Activated CD8-positive, alpha-beta T cell treated with anti-CD3 and anti-CD28 coated beads, Interleukin-2, amount 10 ng/mL, durations not matched to agents 7 days and 5 days (primary cell): ENCODE measurements at places on chromosomes 5 and 9. TPM values are rescaled to one million over a fixed set of nuclear protein-coding genes. Genes with fewer than 3 reads are reported as not detected.
A peak's percentile ranks its signal among the peaks of the same experiment; 100 is the strongest.

The BSPRY gene
- 4.4 TPM for total RNA-seq

The PCDHB9 gene
- total RNA-seq: not detected

The HCN1 gene
- total RNA-seq: not detected

The C9orf153 gene
- total RNA-seq: 0.34 TPM

The GARNL3 gene
- 1.3 TPM for total RNA-seq

DNA sequence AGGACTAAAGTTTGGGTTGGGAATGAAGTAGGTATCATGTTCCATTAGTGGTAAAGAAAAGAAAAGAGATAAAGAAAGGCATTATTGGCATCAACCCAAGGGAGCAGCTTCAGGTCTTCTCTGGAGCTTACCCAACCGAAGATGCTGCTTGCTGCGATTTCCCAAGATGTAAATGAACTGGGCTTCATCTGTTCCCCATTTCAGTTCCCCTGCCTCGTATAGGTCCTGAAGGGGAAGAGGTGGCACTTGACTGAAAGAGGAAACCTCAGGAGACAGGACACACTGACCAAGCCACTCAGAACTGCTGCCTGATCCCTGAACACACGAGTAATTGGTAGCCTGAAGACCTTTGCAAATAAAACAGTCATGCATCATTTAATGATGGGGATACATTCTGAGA lies 24.6 kb downstream of the ANXA6 start:
- peaks cover 87% of the 10 kb centered on the region for H3K36me3 ChIP-seq
- DNase-seq: no peak
- peaks cover 34% of the 10 kb centered on the region for H3K4me1 ChIP-seq
- H3K4me3 ChIP-seq: no peak overlapping the region
- H3K27me3 ChIP-seq: no peaks in the 10 kb centered on the region

DNA sequence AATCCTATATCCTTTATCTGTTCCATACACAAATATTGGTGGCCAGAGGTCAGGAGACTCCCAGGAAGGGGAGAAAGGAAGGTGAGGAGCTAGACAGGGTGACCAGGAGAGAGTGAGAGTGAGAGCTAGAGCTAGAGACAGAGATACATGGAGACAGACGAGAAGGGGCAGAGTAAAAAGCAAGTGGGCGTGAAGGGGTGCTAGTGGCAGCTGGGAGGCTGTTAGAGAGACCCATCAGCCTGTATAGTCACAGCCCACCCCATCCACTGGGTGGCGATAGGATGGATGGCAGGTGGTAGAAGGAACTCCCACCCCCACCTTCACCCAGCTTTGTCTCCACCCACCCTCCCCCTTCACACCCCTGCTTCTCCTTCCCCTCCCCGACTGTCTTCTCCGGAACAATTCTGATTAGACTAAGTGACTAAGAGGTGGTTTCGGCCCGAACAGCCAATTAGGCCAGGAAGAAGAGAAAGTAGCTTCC lies 32.8 kb downstream of the PCDH1 start:
- no peak overlapping the region for H3K27ac ChIP-seq
- peaks cover 20% of the 10 kb centered on the region for H3K4me1 ChIP-seq
- H3K27me3 ChIP-seq: peaks cover 7% of the 10 kb centered on the region
- no peak overlapping the region for H3K4me3 ChIP-seq

DNA sequence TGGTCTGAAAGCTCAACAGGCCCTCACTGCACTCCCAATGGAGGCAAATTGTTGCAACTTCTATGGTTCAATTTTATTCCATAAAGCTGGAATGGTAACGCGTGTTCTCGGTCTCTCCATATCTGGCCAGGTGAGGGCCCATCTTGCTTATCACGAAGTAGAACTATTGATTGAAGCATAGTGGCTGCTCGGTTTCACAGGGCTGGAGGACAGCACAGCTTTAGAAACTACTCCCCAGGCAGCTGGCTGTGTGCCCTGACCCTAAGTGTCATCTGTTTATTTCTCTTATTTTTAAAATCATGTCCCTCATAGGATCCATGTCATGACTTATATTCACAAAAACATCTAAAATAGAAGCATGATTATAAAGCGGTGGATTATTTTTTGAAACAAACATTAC lies 223.4 kb downstream of the NPR3 start:
- no peaks in the 10 kb centered on the region for H3K36me3 ChIP-seq
- no peak overlapping the region for H3K27ac ChIP-seq
- no peak for DNase-seq
- H3K27me3 ChIP-seq: no peaks in the 10 kb centered on the region

- H3K4me3 ChIP-seq: no peak overlapping the region
- no peaks in the 10 kb centered on the region for H3K4me1 ChIP-seq
- peaks cover 5% of the 10 kb centered on the region for H3K27me3 ChIP-seq
- no peaks in the 10 kb centered on the region for H3K36me3 ChIP-seq
These were observed 11.5 kb upstream of the SLC25A48 start for GRCh38 chr5:135822959-135823358.

DNA sequence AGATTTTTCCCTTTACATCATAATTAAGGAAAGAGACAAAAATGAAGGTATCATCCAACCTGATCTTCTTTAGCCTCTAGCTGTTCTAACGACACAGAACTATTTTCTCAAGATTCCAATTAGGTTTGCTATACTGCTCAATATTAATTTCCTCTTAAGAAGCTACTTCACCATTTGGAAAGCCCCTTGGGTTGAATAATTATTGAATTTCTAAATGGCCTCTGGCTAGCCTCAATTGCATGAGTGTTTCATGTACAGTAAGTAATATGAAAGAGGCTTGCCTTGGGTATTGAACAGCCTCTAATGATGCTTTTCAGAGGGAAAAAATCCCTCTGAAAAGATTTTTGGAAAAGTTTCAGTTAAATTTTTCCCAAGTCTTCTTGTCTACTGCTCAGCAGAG lies 3.7 kb upstream of the MOB3B start:
- peaks cover 3% of the 10 kb centered on the region for H3K27me3 ChIP-seq
- no peak for DNase-seq
- no peaks in the 10 kb centered on the region for H3K36me3 ChIP-seq
- peaks cover 9% of the 10 kb centered on the region for H3K4me1 ChIP-seq

DNA sequence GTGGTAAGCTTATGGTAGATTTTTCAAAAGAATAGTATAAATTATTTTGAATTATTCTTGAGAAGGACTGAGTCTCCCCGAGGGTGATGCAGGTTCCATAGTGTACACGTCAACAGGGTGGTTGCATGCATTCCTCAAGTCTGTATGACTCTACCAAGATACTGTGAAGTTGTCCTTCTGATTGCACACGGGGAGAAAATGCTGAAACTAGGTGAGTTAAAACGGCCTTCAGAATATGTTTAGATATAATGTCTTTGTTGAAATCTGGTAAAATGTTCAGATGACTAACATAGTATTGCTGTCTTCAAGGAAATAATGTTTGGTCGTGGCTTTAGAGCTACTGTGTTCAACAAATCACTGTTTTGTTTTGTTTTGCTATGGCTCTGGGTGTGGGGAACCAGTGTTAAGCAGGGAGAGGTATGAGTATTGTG lies 22.4 kb upstream of the TNFAIP8 start:
- H3K4me1 ChIP-seq: peaks cover 86% of the 10 kb centered on the region
- no peaks in the 10 kb centered on the region for H3K27me3 ChIP-seq
- no peak for DNase-seq
- H3K4me3 ChIP-seq: peak overlapping the region; percentile 80
- peak overlapping the region; percentile 93 for H3K27ac ChIP-seq

DNA sequence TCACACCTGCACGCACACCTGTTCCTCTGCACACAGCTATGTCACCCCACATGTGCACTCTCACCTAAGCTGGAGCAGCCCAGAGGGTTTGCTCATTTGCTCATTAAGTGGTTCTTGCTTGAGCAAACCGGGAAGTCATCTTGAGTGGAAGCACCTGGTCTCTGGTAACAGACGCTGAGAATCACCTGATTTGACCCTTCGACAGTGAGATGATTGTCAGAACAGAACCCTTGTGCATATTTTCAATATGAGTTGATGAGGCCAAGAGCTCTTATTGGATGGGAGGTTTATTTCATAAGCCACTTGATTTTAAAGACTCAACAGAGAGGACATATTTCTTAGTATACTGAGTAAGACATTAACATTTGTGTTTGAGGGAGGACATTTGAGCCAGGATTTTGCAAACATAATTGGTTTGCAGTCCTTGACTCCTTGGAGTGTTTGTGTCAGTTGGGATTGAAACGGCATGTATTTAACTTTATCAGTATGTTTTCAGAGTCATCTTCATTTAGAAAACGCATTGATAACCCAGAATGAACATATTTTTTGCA lies 22.1 kb upstream of the LPCAT1 start:
- H3K4me3 ChIP-seq: no peak overlapping the region
- H3K36me3 ChIP-seq: no peaks in the 10 kb centered on the region
- H3K27me3 ChIP-seq: peaks cover 2% of the 10 kb centered on the region
- no peak overlapping the region for H3K27ac ChIP-seq
- no peaks in the 10 kb centered on the region for H3K4me1 ChIP-seq
- DNase-seq: no peak

DNA sequence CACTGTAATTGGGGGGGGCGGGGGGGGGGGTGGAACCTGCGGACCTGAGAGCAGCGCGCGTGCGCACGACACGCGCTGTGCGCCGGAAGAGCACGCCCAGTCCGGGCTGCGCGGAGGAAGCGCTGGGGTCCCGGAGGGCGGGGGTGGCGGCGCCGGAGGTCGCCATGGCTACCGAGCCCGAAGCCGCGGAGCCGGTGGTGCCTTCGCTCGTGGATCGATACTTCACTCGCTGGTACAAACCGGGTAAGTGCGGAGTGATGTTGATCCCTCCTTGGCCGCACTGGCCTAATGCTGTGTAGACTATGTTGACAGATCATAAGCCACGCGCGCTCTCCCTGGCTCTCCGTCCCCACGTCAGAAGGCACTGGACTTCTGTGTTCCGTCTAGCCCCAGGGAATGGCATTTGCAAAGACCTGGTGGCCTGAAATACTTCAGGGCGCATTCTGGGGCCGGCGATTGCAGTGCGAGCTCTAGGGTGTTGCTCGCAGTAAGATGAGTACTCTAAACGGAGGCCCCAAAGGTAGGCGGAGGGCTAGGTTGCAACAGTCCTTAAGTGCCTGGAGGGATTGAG lies at the start of gene ABITRAM:
Gene ABITRAM, plus strand, starts transcription at position 78 of the 571 bp plus-strand sequence. Its CDS starts 87 bp downstream, at position 165.
- no peaks in the 10 kb centered on the region for H3K27me3 ChIP-seq
- peak within 1 kb of the TSS; percentile 98 for H3K4me3 ChIP-seq
- peak; percentile 81 for DNase-seq

DNA sequence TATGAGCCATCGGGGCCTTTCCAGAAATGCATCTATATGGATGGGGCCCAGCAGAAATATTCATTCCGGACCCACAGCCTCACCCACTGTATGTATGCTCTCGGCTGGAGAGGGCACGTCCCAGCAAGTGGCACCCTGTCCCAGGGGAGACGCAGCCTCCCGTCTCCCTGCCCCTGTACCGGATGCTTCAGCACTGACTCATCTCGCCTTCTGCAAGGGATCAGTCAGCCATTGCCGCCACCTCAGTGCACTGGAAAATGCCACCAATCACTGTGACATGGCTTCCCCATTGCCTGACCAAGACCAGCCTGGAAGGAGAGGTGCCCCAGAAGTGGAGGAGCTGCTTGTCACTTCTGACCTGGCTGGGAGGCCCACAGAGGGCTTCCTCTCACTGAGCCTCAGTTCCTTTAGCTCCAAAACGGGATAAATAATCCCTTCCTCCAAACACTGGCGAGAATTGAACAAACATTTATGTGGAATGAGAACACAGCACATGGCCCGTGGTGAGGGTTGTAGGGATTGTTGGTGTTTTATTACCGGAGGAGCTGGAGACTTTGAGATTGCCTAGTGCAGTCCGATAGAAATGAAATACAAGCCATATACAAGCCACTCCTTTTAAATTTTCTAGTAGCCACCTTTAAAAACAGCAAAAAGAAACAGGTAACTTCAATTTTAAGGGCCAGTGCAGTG lies 43.9 kb upstream of the ORM1 start:
- H3K4me3 ChIP-seq: no peak overlapping the region
- H3K27me3 ChIP-seq: no peaks in the 10 kb centered on the region
- no peak for DNase-seq
- no peaks in the 10 kb centered on the region for H3K36me3 ChIP-seq

GRCh38 chr9:113622600-113623400 lies 159.3 kb downstream of the RGS3 start:
- H3K4me3 ChIP-seq: no peak overlapping the region
- H3K4me1 ChIP-seq: peaks cover 7% of the 10 kb centered on the region
- H3K36me3 ChIP-seq: no peaks in the 10 kb centered on the region
- no peaks in the 10 kb centered on the region for H3K27me3 ChIP-seq
- DNase-seq: no peak

GRCh38 chr5:31427724-31428309 lies 104.1 kb downstream of the DROSHA start:
- no peaks in the 10 kb centered on the region for H3K27me3 ChIP-seq
- no peak overlapping the region for H3K4me3 ChIP-seq
- DNase-seq: no peak
- peaks cover 42% of the 10 kb centered on the region for H3K36me3 ChIP-seq
- H3K27ac ChIP-seq: no peak overlapping the region

DNA sequence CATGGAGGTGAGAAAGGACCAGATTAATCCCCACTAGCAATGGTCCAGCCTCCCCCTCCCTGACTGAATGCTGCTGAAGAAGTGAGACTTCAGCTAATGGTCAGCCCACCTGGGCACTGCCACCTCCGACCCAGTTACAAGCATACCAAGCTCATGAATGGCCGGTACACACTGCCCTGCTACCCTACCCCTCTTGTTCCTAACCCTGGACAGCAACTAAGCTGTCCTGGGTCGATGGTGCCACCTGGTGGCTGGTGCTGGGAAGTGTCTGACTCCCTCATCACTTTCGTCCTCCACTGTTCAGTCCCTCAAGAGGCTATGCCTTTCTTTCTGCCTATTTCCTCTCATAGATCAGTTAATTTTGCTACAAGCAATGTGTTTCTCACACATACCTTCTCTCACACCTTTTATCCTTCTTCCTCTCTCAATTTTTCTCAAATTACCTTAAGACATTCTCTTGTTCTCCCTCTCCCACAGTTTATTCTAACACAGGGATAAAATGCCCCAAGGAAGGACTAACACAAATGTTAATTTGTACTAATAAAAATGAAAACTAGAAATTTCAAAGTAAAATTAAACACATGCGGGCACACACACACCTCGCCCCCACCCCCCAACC lies 42.4 kb downstream of the PAX5 start:
- H3K27ac ChIP-seq: no peak overlapping the region
- no peak overlapping the region for H3K4me3 ChIP-seq
- peak; percentile 49 for DNase-seq
- H3K4me1 ChIP-seq: peaks cover 14% of the 10 kb centered on the region
- peaks cover 10% of the 10 kb centered on the region for H3K36me3 ChIP-seq
